ENCODE measurements at places on chromosomes 7 and 10.

DNA sequence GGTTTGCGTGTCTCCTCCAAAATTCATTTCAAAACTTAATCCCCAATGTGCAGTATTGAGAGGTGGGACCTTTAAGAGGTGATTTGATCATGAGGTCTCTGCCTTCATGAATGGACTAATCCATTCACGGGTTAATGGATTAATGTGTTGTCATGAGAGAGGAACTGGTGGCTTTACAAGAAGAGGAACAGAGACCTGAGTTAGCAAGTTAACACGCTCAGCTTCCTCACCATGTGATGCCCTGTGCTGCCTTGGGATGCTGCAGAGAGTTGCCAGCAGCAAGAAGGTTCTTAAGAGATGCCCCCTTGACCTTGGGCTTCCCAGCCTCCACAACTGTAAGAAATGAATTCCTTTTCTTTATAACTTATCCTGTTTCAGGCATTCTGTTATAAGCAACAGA is 3.7 kb upstream of the TCTN3 start:
- DNase-seq: no peak

- no peak for DNase-seq
Measured at GRCh38 chr10:132345345-132345744, 13.4 kb downstream of the LRRC27 start.

GRCh38 chr7:132565885-132566284 is 10.4 kb downstream of the PLXNA4 start:
- DNase-seq: no peak

DNA sequence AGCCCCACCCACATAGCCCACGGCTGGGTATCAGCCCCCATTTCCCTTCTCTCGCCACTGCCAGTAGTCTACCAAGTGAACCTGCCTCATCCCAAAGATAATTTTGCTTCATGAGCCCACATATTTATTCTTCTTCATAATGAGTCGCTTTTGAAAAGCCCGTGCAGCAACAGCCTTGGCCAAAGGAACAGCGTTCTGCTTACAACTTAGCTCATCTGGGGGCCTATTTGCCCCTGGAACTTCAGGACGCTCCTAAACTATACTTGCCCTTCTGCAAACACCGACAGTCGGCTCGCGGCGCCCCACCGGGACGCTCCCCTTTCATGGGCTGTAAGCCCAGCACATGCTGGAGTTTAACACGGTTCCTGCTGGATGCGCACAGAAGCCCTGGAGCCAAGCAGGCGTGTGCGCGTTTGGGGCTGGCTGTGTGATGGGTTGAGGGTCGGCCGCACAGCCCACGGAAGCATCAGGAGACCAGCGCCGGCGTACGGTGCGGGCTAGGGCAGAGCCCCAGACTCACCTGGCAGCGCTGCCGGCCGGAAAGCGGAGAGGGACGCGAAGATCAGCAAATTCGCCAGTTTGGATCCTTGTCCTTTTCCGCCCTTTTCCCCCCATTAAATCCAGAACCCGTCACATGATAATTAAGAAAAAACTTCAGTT is 370 bp downstream of the TMEM60 start:
- DNase-seq: no peak

DNA sequence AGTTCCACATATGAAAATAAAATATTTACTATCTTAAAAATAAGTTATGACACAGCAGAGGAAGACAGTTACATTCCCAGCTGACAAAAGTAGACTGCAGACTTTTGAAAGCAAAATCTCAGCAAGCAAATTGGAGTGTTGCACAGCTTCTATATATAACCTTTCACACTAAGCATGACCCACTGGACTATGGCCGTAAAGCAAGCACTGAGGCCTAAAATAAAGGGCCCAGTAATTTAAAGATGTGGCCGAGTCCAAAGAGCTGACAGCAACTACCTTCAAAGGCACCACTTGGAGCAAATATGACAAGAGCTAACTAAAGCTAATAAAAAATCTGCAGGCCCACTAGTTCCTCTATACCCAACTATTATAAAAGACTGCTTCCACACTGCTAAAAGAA is 6.5 kb downstream of the GDI2 start:
- DNase-seq: no peak

DNA sequence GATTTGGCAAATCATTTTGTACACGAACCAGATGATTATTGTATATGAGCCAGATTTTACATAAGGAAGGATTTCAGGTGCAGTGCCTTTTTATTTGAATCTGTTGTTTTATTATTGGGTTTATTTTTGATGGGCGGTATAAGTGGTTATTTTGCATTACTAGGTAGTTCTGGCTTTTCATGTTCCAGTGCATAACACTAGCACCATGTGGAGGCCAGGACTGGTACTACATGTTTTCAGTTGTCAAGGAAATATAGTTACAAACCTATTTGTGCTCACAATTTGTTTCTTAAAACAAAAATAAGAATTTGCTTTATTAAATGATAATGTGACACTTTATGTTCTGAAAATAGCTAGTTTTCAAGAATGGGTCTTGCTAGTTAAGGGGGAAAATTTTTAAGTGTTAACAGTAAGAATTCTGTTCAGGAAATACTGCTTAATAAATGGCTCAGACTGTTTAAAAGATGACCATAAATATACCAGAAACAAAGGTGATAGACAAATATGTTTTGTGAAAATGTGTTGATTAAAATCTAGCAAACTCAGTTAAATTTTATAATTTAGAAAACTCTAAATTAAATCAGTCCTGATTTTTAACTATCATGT is 7.1 kb upstream of the SEMA3E start:
- DNase-seq: no peak

DNA sequence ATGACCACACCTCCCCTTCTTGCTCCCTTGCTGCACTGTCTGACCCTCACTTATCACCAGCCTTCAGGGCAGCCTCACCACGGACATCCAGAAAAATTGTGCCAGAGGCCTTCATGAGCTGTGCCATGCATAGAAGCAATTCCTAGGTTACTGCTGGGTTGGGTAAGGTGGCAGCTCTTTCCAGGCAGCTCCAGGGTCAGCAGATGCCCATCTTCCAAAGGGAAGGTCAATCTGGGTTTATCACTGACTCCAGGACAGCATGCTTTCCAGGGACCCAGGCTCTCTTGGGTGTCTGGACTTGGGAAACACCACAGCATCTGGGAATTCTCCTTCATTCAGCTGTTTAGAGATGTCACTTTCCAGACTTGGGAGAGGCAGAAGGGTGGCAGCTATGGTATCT is 188.9 kb upstream of the CXCL12 start:
- DNase-seq: no peak

- DNase-seq: no peak
Measured at GRCh38 chr10:59628456-59628855, 81.2 kb downstream of the SLC16A9 start.

- no peak for DNase-seq
Measured at GRCh38 chr7:91165846-91166230, 98.4 kb upstream of the FZD1 start.

DNA sequence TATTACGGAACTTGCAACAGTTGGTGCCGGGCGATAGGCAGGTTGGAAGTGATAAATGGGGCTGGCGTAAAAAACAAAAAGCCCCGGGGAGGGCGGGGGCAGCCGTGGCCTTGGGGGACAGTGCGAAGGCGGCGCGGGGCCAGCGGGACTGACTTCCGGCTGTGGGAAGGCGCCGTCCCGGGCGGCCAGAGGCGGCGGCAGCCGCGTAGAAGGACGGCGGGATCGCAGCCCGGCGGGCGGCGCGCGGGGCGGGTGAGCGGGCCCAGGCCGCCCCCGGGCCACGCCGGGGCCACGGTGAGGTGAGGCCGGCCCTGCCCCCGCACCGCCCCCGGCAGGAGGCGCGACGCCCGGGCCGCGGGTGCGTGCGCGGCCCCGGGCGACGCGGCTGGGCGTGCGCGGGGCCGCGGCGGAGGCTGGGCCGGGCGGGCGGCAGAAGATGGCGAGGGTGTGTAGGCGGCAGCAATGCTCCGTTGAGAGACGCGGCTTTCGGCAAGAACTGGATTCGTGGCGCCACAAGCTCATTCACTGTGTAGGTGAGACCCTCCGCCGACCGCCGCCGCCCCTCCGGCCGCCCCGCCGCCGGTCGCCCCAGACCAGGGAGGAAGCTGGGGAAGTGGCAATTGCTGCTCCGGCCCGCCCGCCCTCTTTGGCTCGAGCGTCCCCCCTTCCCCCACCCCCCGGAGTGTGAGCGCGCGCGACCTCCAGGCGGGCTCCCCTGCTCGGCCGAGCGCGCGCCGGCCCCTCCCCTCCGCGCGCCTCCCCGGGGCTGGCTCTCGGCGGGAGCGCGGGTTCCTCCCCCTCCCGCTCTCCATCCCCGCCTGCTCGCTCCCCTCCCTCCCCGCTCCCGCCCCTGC is at the start of gene LCOR:
Gene LCOR, plus strand, starts transcription at position 432 of the 854 bp plus-strand sequence. CDS start 116,760 bp downstream, outside the sequence.
- peak; percentile 66 for DNase-seq

DNA sequence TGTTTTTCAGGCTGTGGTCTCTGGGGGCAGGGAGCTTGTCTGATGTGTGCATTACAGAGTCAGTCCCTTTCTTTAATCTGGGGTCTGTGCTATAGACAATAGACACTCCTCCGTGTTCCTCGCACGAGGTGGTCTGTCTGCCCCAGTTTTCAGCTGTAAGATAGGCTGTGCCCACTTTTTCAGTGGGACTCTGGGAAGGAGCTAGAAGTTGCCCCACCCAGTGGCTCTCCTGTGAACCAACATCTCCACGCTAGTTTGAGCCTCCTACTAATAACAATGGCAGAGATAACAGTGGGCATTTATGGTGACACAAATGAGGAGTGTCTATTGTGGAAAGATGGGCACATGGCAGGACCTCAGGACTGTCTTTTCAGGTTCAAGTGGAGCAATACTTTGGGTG is 44.0 kb downstream of the ADRB1 start:
- no peak for DNase-seq

DNA sequence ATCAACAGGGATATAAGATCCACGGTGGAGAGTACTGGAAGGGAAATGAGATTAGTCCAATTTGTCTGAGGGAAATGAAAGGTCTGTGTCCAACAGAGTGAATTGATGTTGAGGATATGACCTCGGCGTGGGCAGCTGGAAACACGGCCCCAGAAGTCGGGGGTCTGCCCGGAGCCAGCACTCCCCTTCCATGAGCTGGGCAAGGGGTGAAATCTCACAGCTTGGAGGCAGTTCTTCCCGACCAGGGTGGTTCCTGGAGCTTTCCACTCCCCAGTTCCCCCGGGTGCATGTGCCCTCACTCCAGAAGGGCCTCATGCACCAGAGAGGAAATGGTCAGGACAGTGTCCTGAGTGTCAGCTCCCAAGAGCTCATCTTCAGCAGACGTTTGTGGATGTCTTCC is 264.7 kb upstream of the PPP2R2D start:
- no peak for DNase-seq

GRCh38 chr7:23105086-23105643 is 420 bp upstream of the KLHL7 start:
- DNase-seq: no peak

GRCh38 chr7:129949292-129950133 is 3.2 kb downstream of the UBE2H start:
- no peak for DNase-seq

GRCh38 chr7:75739796-75740672 is 1.3 kb upstream of the HIP1 start:
- DNase-seq: no peak

GRCh38 chr10:33570495-33570894 is 236.0 kb upstream of the NRP1 start:
- DNase-seq: no peak

- DNase-seq: no peak
Measured at GRCh38 chr10:93319896-93320295, 162.2 kb downstream of the MYOF start.

DNA sequence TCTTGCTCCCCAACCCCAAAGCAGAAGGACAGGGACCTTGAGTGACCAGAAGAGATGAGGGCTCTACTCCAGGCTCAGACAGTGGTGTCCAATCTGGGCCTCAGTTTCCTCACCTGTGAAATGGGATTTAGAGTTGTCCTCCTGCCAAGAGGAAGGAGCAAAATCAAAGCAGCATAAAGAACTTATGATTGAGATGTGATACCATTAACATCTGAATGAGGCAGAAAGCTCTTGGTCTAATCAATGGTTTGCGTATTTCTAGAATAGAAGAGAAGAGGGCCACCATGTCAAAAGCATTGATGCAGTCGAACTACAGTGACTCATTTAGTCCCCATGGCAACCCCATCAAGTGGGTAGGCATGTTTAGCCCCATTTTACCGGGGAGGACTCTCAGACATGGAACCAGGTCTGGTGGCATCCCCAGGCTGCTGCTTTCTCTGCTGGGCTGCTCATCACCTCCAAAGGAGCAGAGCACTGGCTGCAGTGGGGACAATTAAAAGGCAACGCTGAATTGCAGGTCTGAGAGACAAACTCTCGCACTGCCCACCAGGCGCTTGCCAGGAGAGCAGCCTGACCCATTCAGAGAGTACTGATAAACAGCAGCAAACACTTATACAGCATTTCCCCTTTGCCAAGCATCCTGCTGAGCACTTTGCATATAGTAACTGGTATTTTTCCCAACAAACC is 175.9 kb downstream of the NEURL1 start:
- DNase-seq: no peak

DNA sequence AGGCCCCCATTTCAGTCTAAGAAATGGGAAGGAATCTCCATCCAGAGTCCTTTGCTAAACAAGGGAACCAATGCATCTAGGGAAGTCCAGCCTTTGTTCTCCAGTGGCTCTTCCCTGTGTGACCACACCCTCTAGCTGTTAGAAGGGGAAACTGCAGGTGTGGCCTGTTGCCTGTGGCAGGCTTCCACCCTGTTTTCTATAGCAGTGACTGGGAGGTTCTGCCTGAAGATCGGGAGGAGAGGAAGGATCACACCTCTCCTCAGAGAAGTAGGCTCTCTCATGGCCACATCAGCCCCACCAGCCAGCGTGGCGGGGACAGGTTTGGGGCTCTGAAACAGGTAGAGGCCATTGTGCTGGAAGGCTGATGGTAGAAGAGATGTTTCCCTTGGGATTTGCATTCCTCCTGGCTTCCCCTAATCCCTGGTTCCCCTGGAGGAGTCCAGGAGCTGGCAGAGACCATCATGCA is 47.7 kb upstream of the TRIM8 start:
- DNase-seq: no peak

GRCh38 chr7:51543801-51544553 is 227.4 kb upstream of the COBL start:
- DNase-seq: no peak

DNA sequence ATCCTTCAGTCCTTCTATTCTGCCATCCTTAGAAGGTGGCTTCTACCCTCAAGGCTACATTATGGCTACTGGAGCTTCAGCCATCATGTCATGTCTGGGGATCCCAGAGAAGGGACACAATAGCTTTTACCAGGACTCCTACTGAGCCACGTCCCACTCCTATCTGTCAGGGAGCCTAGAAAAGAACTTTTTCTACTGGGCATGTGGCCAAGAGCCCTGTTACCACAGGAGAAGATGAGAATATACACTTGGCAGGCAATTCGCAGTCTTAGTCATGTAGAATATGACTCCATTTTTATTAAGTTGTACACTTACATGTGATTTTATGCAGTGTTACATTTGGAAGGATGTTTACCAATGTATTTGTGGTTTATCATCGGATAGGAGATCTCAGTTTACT is 64.6 kb upstream of the KCNMA1 start:
- no peak for DNase-seq

DNA sequence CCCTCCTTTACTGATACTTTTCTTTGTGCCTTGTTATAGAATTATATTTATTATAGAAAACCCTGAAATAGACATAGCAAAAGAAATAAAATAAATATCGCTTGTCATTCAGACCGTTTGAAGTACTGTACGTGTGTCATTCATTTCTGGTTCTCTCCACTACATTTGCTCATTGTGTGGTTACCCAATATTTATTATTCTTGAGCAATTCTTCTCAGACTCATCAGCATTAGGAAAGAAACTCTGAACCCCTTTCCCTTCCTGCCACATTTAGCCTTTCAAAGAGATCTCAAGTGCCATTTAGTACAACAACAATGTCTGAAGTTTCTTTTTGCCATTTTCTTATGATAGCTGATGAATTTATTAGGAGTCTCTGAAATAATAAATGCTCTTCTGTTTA is 154.1 kb downstream of the KIAA1217 start:
- DNase-seq: no peak

Measured in stimulated activated CD4-positive, alpha-beta T cell treated with anti-CD3 and anti-CD28 coated beads, Interleukin-15, amount 100 ng/mL, for 1 hour (primary cell).